Activated T-cell treated with anti-CD3 and anti-CD28 coated beads, Interleukin-2, amount 50 U/mL, for 4 hours (primary cell): ENCODE measurements at places on chromosomes 3 and 15. TPM values are rescaled to one million over a fixed set of nuclear protein-coding genes. Genes with fewer than 3 reads are reported as not detected.

FBXL2 gene
- not detected for total RNA-seq

FAM131A gene
- total RNA-seq = 3.5 TPM

VEPH1 gene
- 0.23 TPM for total RNA-seq

FOXL2NB gene
- not detected for total RNA-seq

GOLGA6L10 gene
- total RNA-seq = 0.42 TPM

NR2E3 gene
- total RNA-seq = not detected

GP9 gene
- not detected for total RNA-seq

JMJD7 gene
- 11.7 TPM for total RNA-seq

LDHAL6B gene
- total RNA-seq = not detected

TEX55 gene
- not detected for total RNA-seq

RBM15B gene
- 42.1 TPM for total RNA-seq

TMEM212 gene
- not detected for total RNA-seq

LMCD1 gene
- 0.76 TPM for total RNA-seq

ACTRT3 gene
- total RNA-seq = 1.7 TPM
